ENCODE measurements at places on chromosomes 6 and 20. TPM values are rescaled to one million over a fixed set of nuclear protein-coding genes. Genes with fewer than 3 reads are reported as not detected.

PI16 gene
- total RNA-seq, result not detected

RARS2 gene
- 28.4 TPM for total RNA-seq

DNA sequence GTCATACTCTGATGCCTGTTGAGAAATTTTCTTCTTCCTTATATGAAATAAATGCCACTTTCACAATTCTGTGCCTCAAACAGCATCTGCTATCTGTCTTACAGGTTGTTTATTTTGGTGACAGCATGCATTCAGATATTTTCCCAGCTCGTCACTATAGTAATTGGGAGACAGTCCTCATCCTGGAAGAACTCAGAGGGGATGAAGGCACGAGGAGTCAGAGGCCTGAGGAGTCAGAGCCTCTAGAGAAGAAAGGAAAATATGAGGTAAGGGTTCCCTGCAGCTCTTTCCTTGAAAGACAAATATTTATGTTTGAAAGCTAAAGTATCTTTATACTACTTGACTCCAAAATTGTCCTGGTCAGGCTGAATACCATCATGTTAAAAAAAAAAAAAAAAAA is 15.8 kb downstream of the TSPYL4 start:
- no peak for DNase-seq

DNA sequence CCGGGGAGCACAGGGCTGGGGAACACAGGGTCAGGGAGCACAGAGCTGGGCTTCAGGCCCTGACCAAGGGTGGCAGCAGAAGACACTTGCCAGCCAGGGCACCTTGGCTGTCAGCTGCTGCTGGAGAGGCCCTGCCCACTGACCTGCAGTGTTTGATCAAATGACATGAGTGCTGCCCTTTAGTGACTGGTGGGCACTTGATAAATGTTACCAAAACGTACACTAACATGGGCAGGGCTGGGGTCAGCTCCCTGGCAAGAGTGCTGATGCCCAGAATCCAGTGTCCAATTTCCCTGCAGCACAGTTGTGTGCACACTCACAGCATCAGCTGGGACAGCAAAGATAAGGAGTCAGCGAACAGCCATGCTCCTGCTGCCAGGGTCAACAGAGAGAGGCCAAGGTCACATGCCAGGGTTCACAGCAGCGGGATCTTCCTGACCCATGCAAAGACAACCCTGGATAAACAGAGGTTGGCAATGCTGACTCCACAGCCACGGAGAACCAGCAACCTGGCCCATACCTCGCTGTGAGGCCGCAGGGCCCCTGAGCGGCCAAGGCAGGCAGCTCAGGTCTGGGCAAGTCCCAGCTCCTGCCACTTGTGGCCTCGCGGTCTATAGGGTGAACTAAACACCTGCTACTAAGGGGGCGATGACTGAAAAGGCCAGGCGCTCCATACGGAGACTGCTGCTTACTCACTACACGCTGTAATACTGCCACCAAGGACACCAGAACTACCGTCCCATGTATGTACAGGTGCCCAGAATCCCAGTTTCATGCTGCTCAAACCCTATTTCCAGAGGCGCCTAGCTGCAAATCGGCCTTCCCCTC is 46.3 kb downstream of the NINL start:
- no peak for DNase-seq

DNA sequence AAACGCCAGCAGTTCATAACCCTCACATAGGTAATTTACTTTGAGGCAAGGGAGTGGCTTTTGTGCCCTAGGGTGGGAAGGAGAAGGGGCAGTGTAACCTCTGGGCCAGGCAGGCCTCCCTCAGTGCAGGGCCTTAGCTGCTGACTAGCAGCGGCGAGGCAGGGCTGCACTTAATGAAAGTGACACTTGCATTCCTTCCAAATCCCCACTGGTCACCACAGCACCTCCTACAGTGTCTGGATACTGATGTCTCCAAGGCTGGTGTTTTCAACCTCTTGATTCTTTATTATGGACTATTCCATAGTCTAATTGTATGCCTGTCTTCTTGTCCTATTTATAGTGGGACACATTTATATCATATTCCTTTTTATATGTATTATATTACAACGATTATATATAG is 152.7 kb downstream of the LY86 start:
- no peak for DNase-seq

Measured in lung microvascular endothelial cell (primary cell).